Neural progenitor cell (in vitro differentiated cells): ENCODE measurements at places on chromosomes 5 and 9.

GRCh38 chr5:133029416-133029815, 3.1 kb upstream of the ZCCHC10 start:
- H3K4me1 ChIP-seq, result no peaks in the 10 kb centered on the region
- H3K4me3 ChIP-seq, result no peak overlapping the region
- no peaks in the 10 kb centered on the region for H3K36me3 ChIP-seq
- no peaks in the 10 kb centered on the region for H3K27me3 ChIP-seq
- no peak for DNase-seq

- H3K27me3 ChIP-seq, result no peaks in the 10 kb centered on the region
- H3K36me3 ChIP-seq, result no peaks in the 10 kb centered on the region
- DNase-seq, result no peak
- H3K4me3 ChIP-seq, result no peak overlapping the region
- H3K4me1 ChIP-seq, result no peaks in the 10 kb centered on the region
Measured at GRCh38 chr9:131618071-131618479, 72.8 kb downstream of the PRRT1B start.

- H3K27me3 ChIP-seq, result peaks cover 8% of the 10 kb centered on the region
- no peak overlapping the region for H3K27ac ChIP-seq
- peaks cover 30% of the 10 kb centered on the region for H3K4me1 ChIP-seq
- no peaks in the 10 kb centered on the region for H3K36me3 ChIP-seq
- DNase-seq, result no peak
Measured at GRCh38 chr5:150780816-150781221, 2.3 kb downstream of the SMIM3 start.

DNA sequence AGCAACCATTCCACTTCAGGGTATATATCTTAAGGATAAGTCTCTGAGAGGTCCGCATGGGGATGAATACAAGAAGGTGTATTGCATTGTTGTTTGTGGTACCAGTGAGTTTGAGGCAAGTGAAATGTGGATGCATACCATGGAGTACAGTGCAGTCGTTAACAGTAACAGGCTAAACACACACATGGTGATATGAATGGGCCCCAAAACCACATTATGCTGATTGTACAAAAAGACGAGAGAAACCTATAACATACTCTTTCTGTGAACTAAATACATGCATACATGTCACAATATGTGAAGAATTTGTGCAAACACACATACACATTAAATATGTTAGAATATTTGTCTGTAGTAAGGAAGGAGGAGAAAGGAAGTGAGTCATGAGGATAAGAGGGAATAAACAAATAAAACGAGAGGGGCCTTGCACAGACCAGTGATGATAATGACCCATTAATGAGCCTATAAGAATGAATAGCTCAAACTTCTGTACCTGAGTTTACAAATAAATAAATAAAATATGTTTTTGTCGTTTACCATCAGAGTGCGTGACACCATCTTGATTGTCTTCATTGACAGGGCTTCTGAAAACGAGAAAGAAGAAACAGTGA, 66.5 kb upstream of the RICTOR start:
- no peaks in the 10 kb centered on the region for H3K4me1 ChIP-seq
- H3K4me3 ChIP-seq, result no peak overlapping the region
- H3K36me3 ChIP-seq, result no peaks in the 10 kb centered on the region
- DNase-seq, result no peak
- no peak overlapping the region for H3K27ac ChIP-seq

DNA sequence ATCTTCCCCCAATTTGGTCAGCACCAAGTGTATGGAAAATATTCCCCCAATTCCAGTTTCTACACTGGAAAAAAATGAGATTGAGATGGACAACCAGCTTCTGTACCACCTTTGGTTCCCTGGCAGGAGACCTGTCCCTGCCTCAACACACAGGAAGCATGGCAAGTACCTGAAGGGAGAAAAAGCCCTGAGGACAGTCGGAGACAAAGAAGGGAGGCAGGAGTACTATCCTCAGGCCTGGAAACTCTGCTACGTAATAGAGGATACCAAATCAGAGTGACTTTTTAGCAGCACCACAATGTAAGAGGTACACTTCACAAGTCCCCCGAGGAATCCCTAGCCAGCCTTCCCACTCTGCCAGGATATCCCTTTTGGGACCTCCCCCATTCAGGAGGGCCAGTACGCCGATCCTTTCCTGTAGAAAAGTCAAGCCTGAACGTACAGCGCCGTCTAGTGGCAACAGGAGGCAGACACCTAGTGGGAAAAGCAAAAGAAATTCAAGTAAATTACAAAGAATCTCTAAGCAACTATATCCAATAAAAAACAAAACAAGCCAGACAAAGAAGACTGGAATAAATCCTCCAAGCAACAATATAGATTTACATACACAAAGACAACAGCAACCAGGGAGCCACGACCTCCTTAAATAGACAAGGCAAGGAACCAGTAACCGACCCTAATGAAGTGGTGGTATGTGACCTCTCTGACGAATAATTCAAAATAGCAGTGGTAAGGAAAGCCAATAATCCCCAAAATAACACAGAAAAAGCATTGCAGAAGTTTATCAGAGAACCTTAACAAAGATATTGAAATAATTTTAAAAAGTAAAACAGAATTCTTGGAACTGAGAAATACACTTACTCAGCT, 63.3 kb upstream of the SLCO6A1 start:
- H3K36me3 ChIP-seq, result no peaks in the 10 kb centered on the region
- H3K4me1 ChIP-seq, result no peaks in the 10 kb centered on the region
- no peak overlapping the region for H3K4me3 ChIP-seq
- no peak overlapping the region for H3K27ac ChIP-seq
- no peaks in the 10 kb centered on the region for H3K27me3 ChIP-seq
